RPMI7951 (cell line): ENCODE measurements at places on chromosomes 1 and 21. TPM values are rescaled to one million over a fixed set of nuclear protein-coding genes. Genes with fewer than 3 reads are reported as not detected.
A peak's percentile ranks its signal among the peaks of the same experiment; 100 is the strongest.

GRCh38 chr1:62209931-62210595, 15.4 kb downstream of the L1TD1 start:
- peak; percentile 60 for DNase-seq

DNA sequence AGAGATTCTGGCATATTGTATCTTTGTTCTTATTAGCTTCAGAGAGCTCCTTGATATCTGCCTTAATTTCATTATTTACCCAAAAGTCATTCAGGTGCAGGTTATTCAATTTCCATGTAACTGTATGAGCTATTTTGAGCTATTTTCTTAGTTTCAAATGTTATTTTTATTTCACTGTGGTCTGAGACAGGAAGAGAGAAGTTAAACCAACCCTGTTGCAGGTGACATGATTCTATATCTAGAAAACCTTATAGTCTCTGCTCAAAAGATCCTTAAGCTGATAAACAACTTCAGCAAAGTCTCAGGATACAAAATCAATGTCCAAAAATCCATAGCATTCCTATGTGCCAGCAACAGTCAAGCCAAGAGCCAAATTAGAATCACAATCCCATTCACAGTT, 1644.0 kb upstream of the B3GALT2 start:
- DNase-seq: no peak

GRCh38 chr1:22930240-22930912, 42.3 kb downstream of the LACTBL1 start:
- peak; percentile 15 for DNase-seq

- peak; percentile 84 for DNase-seq
Measured at GRCh38 chr1:31761883-31762282, 2.3 kb downstream of the ADGRB2 start.

TEKT2 gene
- total RNA-seq: 0.20 TPM in 1 of 2 replicates, not detected in the other

GRCh38 chr1:3630914-3631313, 6.1 kb downstream of the TPRG1L start:
- no peak for DNase-seq
